Fibroblast of skin of scalp (primary cell): ENCODE measurements at places on chromosomes 4 and X.

DNA sequence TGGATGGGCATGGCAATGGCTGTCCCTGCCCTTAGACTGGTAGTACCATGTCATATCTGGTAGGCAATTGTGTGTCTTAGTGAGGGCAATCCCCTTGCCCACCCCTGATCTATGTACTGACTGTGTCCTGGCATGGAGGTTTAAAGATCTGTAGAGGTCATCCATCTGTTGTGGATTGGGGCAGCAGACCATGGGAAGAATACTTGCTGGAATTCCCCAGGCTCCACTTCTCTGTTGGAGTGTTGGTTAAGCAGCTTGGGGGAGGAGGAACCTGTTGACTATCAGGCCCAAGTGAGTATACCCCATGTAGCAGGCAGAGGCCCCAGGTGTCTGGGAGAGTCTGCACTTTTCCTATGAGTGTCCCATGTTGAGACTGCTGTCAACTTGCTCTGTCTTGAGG is 246.7 kb upstream of the DIPK2B start:
- no peak for DNase-seq

DNA sequence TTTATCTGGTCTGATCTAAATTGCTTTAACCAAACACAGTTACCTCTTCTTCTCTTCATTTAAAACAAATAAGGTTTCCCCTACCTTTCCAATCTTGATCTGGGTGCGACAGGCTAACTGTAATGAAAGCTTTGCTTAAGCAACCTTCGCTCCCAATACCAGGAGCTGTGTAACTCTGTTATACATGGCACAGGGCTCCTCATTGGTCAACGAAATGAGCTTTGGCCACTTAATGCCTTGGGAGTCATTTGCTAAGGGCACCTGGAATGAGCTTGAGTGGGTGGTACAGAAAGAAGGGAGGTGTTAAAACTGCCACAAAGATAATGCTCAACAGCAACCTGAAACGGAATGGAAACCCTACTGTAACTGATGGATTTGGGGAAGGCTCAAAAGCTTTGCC is 140.5 kb downstream of the CHRNA9 start:
- no peak for DNase-seq

- no peak for DNase-seq
Observed at GRCh38 chr4:170729236-170729635, 639.5 kb upstream of the AADAT start.

GRCh38 chr4:176545872-176546271 is 226.1 kb downstream of the SPCS3 start:
- peak; percentile 42 for DNase-seq

GRCh38 chr4:3491681-3492405 is 28.7 kb downstream of the DOK7 start:
- peak; percentile 46 for DNase-seq

- no peak for DNase-seq
Observed at GRCh38 chrX:2781226-2781571, 29.4 kb downstream of the XG start.

DNA sequence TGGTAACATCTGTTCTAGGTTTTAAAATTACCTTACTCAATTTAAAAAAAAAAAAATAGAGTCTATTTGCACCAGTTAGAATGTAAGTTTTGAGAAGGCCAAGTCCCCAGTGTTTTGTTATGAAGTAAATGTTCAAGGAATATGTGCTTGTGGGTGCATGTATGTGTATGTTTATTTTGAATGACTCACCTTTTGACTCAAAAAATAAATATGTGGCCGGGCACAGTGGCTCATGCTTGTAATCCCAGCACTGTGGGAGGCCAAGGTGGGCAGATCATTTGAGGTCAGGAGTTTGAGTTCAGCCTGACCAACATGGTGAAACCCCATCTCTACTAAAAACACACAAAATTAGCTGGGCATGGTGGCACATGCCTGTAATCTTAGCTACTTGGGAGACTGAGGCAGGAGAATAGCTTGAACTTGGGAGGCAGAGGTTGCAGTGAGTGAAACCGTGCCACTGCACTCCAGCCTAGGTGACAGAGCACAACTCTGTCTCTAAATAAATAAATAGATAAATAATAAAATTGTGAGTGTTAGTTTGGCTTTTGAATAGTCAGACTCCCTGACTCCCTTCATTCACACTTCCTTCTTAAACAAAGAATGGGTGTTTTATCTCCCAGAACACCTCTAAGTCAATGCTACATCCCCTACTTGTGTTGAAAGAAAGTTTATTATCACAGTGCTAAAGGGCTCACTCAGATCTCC is 511.3 kb upstream of the PCDH7 start:
- peak; percentile 27 for DNase-seq

- DNase-seq, result peak; percentile 89
Observed at GRCh38 chr4:1200425-1201035, 28.1 kb upstream of the SPON2 start.

DNA sequence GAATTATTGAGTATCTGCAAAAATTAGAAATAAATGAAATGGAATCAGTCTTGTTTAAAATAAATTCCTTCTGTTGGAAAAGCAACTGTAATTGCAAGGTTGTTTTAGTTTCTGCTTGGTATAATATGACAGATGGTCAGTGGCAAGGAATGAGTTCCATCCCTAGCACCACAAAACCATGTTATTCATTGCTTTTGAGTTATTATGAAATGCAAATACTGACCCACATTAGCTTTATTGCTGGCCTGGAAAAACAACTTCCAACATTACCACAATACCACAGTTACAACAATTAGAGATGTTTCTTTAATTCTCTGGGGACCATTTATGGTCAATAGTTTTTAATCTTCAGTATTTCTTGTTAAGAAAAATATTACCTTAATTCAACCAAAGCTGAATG is 194.4 kb downstream of the TMA16 start:
- no peak for DNase-seq

GRCh38 chrX:96211953-96212352 is 472.7 kb upstream of the DIAPH2 start:
- no peak for DNase-seq

DNA sequence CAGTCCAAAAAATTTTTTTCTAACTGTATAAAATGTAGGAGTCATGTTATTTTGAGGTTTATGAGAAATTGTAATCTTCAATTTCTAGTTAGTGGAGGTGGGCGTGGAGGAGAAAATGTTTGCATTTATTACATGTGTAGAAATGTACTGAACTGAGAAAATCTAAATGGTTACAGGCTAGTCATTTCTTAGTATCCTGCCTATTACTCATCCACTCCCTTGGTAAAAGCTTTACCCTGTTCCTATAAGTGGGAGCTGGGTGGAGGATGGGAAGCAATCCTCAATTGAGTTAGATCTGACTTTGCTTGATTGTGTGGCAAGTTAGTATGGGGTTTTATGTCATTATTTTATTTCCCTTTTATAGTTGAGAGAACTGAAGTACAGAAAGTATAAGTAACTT is 73.8 kb downstream of the POLA1 start:
- DNase-seq, result no peak

DNA sequence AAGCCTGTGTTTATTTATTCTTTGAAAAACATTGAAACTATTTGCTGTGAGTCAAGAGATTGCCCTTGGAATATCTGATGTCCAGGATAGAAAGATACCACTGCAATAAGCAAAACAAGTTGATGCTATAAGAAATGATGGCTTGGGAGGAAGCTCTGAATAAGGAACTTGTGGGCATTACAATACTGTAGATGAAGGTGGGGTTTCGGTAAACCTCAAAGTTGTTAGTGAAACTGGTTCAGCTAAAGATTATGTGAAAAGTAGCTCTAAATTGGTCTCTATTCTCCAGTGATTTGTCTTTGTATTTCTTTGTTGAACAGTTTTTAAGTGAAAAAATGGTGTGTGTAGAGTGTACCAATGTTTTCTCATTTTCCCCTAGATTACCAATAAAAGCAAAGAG is 128.7 kb downstream of the AKAP4 start:
- DNase-seq, result no peak

DNA sequence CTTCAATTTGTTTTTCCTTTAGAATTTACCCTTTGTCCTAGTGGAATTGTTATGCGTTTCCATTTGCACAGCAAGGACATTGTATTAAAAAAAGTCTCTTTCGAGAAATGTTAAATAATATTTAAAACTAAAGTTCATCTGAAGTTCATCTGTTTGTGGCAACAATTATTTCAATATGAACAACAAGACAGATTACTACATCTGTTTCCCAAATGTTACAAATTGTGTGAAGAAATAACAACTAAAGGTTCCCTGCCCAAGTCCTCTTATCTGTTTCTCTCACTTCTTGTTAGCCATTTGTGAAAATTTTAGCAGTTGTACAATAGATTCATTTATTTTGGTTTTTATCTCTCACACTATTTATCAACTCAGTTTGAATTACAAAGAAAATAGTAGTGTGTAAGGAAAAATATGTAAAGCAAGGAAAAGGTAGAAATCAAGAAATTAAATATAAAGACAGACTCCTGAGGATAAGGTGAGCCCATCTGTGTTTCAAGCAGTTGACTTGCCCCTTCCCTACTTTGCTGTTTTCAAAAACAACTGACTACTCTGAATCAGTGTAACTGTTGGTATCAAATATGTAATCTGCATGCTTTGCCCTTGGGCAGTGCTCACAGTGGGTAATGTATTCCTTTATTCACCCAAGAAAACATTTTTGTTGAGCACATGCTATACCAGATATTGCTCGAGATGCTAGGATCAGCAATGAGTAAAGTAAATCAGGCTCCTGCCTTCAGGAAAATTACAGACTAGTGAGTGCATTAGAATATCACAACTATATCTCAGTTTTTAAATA is 118.9 kb upstream of the PCDH7 start:
- no peak for DNase-seq

DNA sequence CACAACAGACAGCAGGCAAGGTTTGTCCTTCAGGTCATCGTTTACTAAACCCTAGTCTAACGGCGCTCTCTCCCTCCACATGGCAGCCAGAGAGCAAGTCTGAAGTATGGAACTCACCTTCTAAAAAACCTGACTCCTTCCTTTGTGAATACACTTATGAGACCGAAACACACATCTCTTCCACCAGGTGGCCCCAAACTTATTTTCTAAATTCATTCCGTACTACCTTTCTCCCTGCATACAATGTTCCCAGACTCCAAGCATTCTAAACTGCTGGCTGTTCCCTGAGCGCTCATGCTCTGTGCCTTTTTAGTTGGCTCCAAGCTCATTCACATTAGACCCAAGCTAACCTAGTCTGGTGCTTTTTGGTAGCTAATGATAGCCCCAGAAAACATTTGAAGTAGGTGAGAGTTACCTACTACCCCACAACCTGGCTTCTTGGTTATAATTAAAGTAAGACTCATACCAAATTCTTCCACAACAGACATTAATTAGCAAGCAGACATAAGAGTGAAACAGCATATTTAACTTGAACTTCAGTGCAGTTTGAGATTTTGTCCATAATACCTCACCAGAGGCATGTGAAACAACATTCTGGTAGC is 67.6 kb upstream of the DCLK2 start:
- DNase-seq, result peak; percentile 74

DNA sequence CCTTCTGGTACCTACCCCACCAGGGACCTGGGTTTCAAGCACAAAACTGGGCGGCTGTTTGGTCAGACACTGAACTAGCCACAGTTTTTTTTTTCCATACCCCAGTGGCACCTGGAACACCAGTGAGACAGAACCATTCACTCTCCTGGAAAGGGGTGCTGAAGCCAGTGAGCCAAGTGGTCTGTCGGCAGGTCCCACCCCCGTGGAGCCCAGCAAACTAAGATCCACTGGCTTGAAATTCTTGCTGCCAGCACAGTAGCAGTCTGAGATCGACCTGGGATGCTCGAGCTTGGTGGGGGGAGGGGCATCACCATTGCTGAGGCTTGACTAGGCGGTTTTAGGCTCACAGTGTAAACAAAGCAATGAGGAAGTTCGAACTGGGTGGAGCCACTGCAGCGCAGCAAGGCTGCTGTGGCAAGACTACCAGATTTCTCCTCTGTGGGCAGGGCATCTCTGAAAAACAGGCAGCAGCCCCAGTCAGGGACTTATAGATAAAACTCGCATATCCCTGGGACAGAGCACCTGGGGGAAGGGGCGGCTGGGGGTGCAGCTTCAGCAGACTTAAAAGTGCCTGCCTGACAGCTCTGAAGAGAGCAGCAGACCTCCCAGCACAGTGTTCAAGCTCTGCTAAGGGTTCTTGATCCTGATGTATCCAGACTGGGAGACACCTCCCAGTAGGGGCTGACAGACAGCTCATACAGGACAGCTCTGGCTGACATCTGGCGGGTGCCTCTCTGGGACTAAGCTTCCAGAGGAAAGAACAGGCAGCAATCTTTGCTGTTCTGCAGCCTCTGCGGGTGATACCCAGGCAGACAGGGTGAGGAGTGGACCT is 223.0 kb downstream of the COX18 start:
- no peak for DNase-seq

DNA sequence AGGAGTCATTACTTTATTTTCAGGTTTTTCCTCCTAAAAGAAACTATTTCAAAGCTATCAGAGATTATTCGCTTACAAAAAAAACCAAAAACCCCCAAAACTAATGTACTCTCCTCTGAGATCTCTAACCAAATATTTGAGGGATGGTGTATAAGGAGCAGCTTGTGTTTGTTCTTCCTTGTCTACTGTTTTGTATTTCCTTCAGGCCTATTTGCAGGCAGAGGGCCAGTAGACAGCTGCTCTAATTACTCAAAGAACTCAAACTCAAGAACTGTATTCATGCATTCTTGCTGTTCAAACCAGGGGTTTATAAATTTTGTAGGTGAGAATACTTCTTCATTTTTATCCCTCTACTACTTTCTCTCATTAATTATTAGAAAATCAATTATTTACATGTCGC is 51.3 kb downstream of the SH3RF1 start:
- no peak for DNase-seq

DNA sequence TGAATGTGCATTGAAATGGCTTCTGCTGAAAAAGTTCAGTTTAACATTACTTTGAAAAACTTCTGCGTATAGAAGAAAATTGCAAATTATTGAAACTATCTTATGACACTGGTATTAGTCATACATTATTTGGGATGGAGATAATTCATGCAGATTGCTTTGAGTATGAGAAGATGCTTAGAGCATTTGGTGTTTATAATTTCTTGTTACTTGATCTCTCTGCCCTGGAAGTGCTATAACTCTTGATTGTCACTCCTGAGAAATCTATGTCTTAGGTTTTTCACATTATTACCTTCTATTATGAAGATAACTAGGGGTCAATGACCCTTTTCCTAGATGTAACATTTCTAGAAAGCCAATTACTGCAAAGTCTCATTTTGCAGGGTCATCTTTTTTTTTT is 36.4 kb downstream of the TMEM131L start:
- peak; percentile 55 for DNase-seq
